Activated T-cell treated with anti-CD3 and anti-CD28 coated beads, Interleukin-2, amount 50 U/mL, for 72 hours (primary cell): ENCODE measurements at places on chromosomes 3 and 15. TPM values are rescaled to one million over a fixed set of nuclear protein-coding genes. Genes with fewer than 3 reads are reported as not detected.

HIGD1A gene
- 63.8 TPM for total RNA-seq

CISH gene
- total RNA-seq: 242 TPM

MCF2L2 gene
- 7.6 TPM for total RNA-seq

AADAC gene
- total RNA-seq: not detected

COL6A6 gene
- total RNA-seq: not detected

UNC13C gene
- not detected for total RNA-seq

ARNT2 gene
- total RNA-seq: 0.07 TPM

TTC23 gene
- total RNA-seq: 4.6 TPM

C3orf85 gene
- total RNA-seq: not detected

LEKR1 gene
- total RNA-seq: 1.7 TPM

GPR171 gene
- total RNA-seq: 83.7 TPM

MCTP2 gene
- 119 TPM for total RNA-seq

NR2E3 gene
- total RNA-seq: not detected

GOLGA6L10 gene
- 2.6 TPM for total RNA-seq

FILIP1L gene
- total RNA-seq: 0.46 TPM

FEM1B gene
- total RNA-seq: 51.3 TPM

ACP3 gene
- not detected for total RNA-seq

ATP13A4 gene
- 3.2 TPM for total RNA-seq

CP gene
- not detected for total RNA-seq

GREM1 gene
- total RNA-seq: not detected

PYGO1 gene
- total RNA-seq: not detected
